CD4-positive, alpha-beta T cell treated with Interleukin-17A for 1 hour (primary cell): ENCODE measurements at places on chromosomes 6 and 20.
A peak's percentile ranks its signal among the peaks of the same experiment; 100 is the strongest.

- DNase-seq, result no peak
Measured at GRCh38 chr6:16002332-16003196, 126.3 kb upstream of the MYLIP start.

GRCh38 chr6:149046822-149047246 lies 270.7 kb upstream of the TAB2 start:
- DNase-seq, result peak; percentile 29

DNA sequence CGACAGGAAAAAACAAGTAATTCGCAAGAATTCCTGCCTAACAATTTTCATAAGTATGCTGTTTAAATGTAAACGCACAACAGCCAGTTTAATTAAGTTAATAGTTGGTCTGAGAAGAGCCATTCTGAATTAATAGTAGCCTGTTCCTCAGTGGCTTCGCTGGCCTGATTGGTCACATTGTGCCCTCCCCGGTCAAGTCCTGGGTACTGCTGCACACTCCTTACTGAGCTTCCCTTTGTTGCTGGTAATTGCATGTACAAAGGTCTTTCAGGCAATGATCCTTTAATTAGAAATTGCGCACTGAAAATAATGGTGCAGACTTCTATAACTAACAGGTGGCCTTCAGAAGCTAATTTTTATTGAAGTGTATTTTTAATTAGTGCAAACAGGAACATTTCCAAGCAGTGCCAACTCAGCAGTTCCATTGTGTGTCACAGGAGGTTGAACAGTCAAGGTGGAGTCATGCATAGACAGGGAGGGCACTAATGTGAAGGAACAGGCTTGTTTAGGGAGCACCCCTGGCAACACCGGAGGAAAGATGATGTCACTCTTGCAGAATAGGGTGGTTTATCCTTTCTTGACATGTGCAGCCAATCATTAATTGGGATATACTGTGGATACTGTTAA lies 92.6 kb upstream of the SLC22A23 start:
- no peak for DNase-seq

- DNase-seq, result no peak
Measured at GRCh38 chr6:30019819-30020218, 41.2 kb upstream of the POLR1H start.

DNA sequence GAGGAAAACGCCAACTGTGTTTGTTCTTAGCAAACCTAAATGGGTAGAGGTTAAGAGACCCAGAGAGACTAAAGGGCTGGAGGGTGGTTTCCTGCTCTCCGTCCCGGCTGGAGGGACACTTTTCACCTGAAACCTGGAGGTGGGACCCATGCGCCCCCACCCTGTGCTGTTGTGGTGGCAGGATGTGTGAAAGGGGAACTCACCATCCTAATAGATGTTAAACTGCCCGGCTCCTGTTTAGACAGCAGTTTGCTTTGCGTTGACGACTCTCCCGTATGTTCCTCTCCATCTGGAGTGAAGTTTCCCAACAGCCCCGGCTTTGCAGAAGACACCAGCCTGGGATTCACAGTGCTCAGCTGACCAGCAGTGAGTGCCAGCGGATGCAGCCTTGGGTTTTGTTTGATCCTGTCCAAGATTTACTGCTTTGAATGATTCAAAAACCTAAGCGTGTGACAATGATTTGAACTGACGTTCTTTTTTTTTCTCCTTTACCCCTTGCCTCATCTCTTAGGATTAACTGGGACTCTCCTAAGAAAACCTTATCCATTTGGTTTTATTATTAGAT lies 66.0 kb downstream of the CDH4 start:
- DNase-seq, result no peak

DNA sequence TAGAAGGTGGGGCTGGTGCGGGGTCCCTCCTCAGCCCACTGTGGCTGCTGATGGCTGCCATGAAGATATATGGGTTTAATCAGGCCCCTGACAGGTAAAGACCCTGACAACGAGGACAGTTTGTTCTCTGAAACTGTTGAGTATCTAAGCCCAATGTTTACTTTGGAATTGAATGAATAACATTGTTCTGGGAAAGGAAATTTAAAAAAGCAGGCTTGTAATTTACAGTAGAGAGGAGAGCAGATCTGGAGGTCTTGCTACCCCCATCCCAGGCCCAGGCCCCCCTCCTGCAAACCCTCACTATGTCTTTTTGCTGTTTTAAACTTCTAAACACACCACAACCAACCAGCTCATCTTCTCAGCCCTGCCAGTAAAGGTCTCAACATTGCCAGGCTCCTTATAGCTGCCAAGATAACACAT lies 171.3 kb downstream of the CDC5L start:
- no peak for DNase-seq

- no peak for DNase-seq
Measured at GRCh38 chr6:125871365-125871764, 80.6 kb downstream of the NCOA7 start.

GRCh38 chr6:16897669-16898068 lies 136.4 kb upstream of the ATXN1 start:
- DNase-seq, result no peak

DNA sequence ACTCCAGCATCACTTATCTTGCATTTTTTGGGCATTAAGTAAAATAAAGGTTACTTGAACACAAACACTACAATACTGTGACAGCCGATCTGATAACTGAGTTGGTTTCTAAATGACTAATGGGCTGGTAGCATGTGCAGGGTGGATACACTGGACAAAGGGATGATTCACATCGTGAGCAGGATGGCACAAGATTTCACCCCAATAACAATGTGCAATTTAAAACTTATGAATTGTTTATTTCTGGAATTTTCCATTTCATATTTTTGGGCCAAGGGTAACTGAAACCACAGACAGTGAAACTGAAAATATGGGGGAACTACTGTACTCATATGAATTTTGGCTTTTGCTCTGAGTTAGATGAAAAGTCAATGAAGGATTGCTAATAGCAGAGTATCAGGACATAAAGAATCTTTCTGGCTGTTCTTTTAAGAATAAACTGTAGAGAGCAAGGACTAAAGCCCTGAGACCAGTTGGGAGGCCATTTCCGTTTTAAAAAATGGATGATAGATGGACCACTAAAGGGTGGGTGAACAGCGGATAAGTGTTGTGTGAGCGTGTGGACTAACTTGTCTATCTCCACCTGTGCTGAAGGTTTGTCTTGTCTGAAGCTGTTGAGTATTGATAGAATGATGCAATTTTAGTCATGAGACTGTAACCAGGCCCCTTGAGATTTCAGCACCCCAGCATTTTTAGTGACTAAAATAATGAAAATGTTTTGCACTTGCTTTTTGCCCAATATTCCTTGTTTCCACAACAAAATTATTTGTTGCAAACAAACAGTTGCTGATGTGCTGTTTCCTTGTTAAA lies 8.2 kb downstream of the SPINT3 start:
- no peak for DNase-seq

DNA sequence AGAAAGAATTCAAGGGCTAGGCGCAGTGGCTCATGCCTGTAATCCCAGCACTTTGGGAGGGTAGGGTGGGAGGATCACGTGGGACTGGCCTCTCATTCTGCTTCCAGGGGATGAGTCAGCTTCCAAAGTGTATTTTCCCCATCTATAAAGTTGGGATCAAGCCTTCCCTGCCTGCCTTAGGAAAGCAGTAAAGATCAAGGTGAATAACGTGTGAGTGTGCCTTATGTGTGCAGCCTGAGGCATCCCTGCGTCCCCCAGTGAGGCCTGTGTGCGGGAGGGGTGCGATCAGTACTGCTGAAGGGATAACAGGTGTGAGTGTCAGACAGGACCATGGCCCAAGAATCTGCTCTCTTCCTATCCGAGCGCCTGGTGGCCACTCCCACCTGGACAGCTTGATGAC lies 26.8 kb downstream of the TMEM181 start:
- DNase-seq, result no peak

DNA sequence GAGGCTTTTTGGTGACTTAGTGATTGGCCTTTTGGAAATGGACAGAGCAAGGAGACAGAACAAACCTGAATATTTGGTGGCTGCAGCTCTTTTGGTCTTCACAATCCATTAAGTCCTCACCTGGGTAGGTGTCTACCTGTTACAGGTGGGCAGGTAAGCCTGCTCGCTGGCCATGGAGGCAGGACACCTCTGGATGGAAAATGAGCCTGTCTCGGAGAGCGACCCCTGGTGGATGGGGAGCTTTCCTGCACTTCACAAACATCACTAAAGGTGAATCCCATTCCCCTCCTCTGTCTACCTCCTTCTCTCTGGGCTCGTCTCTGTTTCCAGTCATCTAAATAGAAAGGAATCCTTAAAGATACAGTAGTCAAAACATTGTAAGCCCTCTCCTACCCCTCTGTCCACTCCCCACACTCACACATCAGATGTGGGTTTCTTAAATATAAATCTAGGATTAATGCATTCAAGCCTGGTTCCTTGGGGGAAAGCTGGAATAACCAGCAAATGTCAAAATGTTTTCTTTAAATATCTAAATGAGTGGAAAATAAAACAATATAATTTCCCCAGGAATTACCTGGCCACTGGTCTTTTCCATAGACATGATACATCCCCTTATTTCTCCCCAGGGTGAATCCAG lies 304.9 kb downstream of the CDH26 start:
- DNase-seq, result peak; percentile 60

DNA sequence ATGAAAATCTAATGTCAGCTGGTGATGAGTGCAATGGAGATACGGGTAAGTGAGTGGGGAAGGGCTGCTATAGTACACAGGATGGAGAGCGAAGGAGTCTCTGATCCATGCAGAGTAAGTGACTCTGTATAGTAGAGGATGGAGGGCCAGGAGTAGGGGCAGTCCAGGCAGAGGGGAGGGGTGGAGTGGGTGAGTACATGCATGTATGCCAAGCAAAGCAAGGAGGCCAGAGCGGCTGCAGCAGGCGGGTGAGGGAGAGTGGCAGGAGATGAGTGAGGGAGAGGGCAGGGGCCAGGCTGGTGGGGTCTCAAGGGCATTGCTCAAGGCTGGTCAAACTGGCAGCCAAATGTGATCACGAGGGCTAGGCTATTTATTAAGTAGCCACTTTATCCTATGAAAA lies 94.0 kb downstream of the PREP start:
- DNase-seq, result no peak

- DNase-seq, result peak; percentile 54
Measured at GRCh38 chr6:30883685-30884520, at the start of gene DDR1. TSS of gene DDR1 (plus strand) at chr6:30884519. CDS start at chr6:30888730, 4,211 bp downstream.

DNA sequence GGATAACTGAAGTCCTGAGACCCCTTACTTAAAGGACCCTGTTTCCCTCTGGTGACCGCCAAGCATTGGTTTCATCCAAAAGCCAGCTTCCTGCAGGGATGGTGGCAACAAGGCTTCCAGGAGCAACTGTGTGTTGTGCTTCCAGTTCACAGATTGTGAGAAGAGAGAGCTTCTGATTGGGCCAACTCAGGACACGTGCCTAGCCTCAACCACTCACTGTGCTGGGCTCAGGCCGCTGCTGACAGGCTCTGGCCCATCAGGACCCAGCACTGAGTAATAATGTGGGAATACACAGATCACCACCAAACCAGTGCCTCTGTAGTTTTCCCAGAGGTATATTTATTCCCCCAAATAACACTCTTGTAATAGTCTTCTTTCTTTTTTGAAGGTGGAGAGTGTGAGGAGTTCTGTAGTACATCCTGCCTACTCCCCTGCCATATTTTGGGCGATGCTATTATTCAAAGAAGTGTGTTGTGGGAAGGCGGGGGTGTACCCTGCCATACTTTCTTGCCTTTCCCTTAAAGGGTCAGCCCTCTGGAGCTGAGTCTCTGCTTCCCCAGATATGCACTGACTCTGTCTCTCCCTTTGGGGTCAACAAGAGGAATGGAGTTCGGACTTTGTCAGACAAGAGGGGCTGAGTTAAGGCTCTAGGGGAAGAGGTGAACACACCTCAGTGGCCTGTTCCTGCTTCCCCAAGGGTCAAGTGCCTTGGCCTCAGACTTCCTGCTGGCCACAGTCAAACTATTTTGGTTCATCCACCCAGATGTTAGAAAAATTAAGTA lies 23.2 kb downstream of the PPP1R16B start:
- DNase-seq, result no peak

DNA sequence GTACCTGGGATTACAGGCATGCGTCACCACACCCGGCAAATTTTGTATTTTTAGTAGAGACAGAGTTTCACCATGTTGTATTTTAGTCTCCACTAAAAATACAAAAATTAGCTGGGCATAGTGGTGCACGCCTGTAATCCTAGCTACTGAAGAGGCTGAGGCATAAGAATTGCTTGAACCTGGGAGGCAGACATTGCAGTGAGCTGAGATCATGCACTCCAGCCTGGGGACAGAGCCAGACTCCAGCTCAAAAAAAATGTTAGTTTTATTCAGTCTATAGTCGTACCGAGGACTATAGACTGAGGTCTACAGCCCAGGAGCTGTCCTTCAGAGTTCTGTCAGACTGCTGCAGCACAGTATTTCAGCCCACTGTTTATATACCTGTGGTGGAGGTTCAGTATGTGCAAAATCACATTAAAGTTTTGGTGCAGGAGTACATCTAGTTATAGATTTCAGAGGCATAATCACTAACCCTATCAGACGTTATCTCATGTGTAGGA lies 3.6 kb upstream of the CASP8AP2 start:
- DNase-seq, result no peak

DNA sequence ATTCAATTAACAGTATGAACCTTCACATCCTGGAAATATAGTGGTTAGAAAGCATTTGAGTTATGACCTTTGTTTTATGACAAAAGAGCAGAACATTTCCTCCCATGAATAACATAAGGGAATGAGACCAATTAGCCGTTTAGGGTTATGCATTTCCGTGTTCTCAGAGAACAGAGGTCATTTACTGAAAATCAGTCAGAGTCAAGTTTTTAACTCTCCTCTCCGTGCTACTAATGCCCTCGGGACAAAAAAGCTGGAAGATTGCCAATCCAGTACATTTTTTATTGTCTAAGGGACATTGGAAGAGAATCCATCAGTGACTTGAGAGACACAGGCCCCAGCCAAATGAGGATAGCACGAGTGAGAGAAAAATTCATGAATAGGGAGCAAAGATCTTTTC lies 632.7 kb downstream of the RFPL4B start:
- no peak for DNase-seq

DNA sequence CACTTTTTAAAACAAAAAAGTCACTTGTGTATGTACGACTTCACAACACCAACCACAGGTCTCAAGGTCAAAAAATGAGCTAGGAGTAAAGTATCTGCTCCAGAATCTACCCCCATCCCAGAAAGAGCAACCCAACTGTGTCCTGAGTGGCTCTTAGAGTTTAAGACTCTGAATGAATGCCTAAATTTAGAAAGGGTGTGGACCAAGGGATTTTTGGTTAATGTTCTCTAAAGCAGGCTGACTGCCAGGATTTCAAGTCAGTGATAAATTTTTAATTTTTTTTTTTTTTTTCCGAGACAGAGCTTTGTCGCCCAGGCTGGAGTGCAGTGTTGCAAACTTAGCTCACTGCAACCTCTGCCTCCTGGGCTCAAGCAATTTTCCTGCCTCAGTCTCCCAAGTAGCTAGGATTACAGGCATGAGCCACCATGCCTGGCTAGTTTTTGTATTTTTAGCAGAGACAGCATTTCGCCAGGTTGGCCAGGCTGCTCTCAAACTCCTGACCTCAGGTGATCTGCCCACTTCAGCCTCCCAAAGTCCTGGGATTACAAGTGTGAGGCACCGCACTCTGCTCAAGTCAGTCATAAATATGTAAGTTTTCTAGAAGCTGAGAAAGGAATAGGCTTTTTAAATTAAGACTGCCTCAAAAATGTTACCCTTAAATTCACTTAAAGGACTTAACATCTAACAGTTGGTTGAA lies 20.2 kb downstream of the STAU1 start:
- DNase-seq, result no peak
